Esophagus squamous epithelium (tissue), 5 donors: ENCODE measurements at places on chromosomes 6 and 20.

DNA sequence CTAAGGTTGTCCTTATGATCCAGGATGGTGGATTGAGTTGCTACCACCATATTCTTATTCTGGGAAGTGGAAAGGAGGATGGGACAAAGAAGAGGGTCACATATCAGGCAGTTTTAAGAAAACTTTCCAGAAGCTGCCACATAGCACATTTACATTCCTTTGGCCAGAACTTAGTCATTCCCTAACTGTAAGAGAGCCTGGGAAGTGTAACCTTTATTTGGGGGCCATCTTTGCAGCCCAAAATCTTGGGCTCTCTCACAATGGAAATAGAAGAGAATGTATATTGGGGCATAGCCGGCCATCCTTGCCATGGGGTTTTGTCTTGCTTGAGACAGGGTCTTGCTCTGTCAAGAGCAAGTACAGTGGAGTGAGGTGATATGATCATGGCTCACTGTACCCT lies 8.4 kb downstream of the ZNF341 start:
- no peak for DNase-seq

- no peak for DNase-seq
These were observed 9.2 kb downstream of the FRS3 start for GRCh38 chr6:41770381-41771057.

DNA sequence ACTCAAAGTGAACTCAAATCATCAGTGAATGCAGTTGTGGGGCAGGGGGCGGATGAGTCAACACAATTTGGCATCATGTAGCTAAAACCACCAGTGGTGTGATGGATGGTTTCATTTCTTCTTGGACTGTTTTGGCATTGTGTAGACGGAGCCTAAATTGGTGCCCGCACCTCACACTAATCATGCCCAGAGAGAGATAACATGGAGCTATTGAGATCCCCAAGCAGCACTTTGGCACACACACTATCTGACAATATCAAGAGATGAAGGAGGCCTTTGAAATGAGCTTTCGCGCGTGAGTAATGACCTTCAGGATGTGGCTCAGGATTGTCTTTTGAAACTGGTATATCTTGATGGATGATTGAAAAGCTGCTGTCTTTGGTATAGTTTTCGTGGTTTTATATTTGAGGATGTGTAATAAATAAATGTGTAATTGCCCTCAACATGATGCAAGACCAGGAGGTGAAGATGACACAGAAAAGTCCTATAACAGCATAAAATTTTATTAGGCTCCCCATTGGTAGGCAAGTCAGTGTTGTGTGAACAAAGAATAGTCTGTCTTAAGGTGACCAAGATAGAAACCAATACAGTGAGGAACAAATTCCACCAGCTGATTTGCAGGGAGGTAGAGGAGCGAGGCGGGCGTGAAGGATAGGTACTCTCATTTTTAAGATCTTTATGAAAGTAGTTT lies 174.2 kb downstream of the TSHZ2 start:
- DNase-seq = no peak

DNA sequence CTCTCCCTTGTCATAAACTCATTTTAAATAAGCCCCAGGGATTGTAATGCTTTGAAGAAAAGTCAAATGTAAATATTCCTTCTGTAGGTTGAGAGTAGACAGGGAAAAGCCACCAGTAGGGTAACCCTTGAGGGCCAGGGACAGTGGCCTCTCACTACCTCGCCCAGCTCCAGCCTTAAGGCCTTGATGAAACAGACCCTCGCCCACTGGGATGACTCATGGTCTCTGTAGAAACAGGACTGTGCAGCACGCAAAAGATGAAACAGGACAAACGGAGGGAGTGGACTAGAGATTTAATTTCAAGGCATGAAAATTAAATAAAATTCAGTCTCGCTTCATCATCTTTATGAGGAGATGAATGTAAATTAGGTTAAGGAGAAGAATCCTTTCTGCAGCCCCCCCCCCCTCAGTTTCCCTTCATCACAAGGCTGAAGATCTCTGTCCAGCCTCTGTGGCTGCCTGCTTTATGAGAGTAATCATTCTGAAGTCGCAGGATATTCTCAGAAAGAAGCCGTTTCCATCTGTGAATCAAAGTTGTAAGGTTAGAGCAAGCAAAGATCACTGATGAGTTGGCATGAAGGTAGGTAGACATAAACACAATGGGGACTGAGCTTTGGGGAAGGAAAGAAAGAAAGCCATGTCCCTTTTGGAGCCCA lies 60.4 kb downstream of the TMEM200A start:
- no peak for DNase-seq

- DNase-seq = no peak
These were observed 27.5 kb upstream of the TBXT start for GRCh38 chr6:166194914-166195859.

GRCh38 chr6:13491538-13491937 lies 4.1 kb upstream of the GFOD1 start:
- no peak for DNase-seq

DNA sequence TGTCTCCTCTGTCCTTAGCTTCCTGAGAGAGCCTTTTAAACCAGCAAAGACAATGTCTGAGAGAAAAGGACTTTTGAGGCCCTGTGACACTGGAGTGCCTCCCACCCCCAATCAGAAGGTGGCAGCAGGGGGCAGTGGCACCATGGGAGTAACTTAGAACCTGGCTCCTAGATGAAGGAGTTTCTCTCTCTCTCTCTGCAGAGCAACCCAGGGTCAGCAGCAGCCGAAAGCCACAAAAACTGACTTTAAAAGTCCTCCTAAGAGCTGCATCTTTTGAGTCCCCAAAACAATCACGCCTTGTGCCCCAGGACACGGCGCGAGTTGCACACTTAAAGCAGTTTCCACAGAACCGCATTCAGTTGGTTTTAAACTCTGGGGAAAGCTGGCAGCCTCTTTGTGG lies 5.3 kb upstream of the TCP11 start:
- DNase-seq = no peak

DNA sequence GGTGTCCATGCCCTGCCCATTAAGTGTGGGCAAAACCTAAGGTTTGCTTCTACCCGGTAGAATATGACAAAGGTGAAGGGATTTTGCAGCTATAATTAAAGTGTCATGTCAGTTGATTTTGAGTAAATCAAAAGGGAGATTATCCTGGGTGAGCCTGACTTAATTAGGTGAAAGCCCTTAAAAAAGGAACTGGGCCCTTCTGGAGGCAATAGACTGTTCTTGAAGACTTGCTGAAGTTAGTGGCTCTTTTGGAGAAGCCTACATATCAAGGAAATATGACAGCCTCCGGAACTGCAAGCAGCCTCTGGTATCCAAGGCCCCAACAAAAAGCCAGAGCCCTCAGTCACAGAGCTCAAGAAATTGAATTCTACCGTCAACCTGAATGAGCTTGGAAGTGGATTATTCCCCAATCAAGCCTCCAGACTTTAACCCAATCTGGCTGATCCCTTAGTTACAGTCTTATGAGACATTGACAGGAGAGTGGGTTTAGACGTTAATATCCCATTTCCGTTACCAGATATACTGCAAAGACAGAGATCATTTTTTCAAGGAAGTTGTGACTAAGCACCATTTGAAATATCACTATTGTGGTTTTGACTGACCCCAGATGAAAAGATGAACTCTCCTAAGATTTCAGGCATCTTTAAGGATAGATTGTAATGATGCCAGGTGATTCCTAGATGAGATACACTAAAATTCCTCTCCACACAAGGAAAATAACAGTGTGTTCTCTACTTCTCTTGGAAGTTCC lies 303.4 kb downstream of the PLCB1 start:
- DNase-seq = no peak

DNA sequence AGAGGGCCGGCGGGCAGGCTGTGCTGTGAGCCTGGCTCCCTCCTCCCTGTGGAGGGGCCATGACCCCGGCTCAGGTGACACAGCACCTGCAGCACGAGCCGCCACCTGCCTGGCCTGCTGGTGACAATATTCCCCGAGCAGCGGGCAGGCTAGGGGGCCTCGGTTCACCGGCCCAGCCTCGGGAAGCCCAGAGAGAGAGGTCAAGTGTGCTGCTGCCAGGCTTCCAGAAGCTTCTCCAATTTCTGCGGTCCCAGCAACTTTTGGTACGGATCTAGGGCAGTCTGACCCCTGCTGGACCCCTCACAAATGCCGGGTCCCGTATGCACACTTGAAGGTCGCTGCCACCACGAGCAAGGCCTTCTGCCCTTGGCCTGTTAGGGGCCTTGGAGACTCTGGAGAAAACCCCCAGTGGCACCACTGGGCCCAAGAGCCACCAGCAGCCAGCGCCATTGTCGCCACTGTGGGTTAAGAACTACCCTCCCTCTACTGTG lies 38.6 kb upstream of the NOL4L start:
- DNase-seq = no peak

GRCh38 chr6:109081026-109081425 lies 13.6 kb downstream of the SESN1 start:
- DNase-seq = no peak

GRCh38 chr6:104958178-104959025 lies 1.5 kb downstream of the LIN28B start:
- DNase-seq = no peak

DNA sequence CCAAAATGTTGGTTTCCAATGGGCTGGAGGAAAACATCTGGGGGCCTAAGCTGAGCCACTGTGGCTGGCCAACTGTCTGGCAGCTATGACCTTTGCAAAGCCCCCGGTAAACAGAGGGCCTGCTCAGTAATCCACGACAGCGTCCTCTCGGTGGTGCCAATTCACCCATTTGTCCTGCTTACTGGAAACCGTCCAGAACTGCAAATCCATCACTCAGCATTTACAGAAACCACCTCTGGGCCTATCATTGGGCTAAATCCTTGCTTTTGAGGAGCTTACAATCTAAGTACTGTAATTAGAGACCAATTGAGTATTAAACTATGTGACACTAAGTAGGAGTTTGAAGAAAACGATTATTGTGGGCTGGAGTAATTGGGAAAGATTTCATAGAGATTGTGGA lies 31.0 kb downstream of the ADAT2 start:
- DNase-seq = no peak

GRCh38 chr6:31727034-31727716 lies 1.9 kb downstream of the DDAH2 start:
- DNase-seq = no peak

GRCh38 chr6:91569071-91569470 lies 982.2 kb upstream of the MAP3K7 start:
- DNase-seq = no peak

GRCh38 chr20:17227669-17228623 lies 1.1 kb downstream of the PCSK2 start:
- DNase-seq = no peak
